ENCODE measurements at places on chromosomes 7 and 10. TPM values are rescaled to one million over a fixed set of nuclear protein-coding genes. Genes with fewer than 3 reads are reported as not detected.
A peak's percentile ranks its signal among the peaks of the same experiment; 100 is the strongest.

DNA sequence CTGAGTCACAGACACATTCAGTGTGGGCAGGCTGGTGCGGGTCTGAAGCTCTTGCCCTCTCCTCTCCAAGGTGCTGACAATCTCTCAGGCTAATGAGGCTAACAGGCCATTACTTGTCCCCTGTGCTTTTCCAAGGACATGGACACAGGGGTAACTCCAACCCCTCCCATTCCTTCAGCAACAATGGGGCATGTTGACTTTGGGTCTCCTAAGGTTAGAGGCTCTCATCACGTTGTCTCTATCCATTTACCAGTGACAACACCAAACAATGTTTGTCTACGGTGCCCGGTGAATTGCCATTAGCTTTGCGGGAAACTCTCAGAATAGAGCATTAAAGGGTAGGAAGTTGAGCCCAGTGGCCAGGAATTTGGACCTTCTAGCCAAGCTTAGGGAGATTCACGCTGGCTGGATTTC lies 101.6 kb upstream of the TNS3 start:
- DNase-seq, result no peak

DNA sequence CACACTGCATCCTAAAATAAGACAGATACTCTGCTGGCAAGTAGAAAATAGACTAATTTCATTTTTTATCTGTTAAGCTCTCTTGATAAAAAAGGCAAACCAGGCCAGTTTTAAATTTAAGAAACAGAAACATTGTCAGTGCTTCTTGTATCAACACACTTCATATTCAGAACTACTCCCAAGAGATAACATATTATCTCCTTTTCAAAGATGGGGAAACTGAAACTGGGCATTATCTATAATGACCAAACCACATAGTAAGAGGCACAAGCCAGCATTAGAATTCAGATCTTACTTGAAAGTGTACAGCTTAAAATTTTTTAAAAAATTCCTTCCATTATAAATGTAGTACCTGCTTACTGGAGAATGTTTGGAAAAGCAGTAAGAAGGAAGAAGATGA lies 14.7 kb downstream of the SRI start:
- DNase-seq, result no peak

The RASA4B gene
- 1.4 TPM for polyA plus RNA-seq

- peak; percentile 30 for DNase-seq
Observed at GRCh38 chr7:77727936-77728701, 31.9 kb downstream of the RSBN1L start.

GRCh38 chr7:150367677-150368095 lies 936 bp upstream of the REPIN1 start:
- peak; percentile 83 for DNase-seq

The STEAP1 gene
- polyA plus RNA-seq, result 21.0 TPM

DNA sequence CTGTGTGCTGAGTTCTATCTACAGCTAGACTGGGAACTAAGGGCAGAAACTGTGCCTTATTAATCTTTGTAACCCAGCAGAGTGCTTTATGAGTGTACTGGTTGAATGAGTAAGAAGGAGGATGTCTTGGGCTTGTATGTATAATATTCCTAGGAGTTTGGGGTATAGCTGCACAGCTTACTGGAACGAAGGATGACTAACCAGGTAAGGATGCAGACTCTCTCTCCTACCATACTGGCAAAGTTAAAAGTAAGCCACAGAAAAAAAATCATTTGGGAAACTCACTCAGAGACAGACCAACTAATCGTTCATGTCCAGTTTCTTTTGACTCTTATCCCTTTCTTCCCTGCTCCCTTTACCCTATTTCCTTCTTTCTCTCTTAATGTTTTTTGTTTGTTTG lies 1.4 kb upstream of the DHTKD1 start:
- DNase-seq, result no peak

DNA sequence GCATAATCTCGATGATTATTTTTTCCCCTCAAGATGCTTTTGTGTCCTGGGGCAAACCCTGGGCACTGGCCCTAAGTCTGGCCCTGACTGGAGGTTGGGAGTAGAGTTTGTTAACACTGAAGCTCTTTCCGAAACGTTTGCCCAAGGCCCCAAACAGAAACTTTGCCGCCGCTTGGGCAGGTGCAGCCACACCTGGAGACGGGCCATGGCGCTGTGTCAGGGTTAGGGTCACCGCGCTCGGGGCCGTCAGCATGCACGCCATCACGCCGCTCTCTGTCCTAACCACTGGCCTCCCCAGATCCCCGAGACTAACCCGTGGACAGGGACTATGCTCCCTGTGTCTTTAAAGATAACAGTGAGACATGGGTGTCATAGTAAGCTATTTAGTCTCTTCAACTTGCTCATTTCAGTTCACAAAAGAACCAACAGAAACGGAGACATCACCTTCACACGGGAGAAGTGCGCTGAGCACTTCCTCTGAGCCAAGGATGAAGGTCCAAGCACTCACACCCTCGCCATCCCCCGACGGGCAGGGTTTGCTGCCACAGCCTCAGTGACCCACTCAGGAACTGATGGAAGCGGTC lies 85.3 kb upstream of the DIP2C start:
- no peak for DNase-seq

DNA sequence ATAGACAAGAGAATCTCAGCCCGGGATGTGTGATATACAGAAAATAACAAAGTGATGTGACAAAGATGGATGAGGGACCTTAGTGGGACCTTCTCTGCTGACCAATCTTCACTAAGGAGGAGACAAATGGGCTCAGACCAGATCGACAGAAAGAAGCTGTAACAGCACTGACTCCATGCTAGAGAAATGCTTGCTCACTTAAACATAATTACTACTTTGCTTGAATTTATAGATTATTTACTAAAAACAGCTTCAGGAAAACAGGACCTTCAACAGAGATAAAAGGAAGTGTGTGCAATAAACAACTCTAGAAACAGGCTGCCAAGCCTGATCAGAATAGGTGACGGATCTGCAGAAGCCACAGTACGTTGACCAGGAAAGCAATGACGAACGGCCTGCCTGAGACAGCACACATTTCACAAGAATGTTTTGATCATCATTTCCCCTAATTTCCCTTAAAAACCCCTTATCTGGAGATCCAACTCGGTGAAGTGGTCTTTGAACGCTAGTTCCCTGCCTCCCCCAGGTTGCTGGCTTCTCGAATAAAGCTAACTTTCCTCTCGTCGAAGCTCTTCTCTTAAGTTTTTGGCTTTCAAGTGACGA lies 98.4 kb upstream of the STEAP1B start:
- DNase-seq, result no peak

GRCh38 chr10:133208466-133208865 lies 21.6 kb upstream of the UTF1 start:
- no peak for DNase-seq

GRCh38 chr7:76356823-76357222 lies 2.0 kb downstream of the YWHAG start:
- DNase-seq, result peak; percentile 66

The FAM180A gene
- not detected for polyA plus RNA-seq

GRCh38 chr7:29022291-29022988 lies 64.3 kb upstream of the TRIL start:
- DNase-seq, result no peak

The NUTM2E gene
- 0.22 TPM for polyA plus RNA-seq

GRCh38 chr7:46133072-46133471 lies 212.0 kb upstream of the IGFBP3 start:
- no peak for DNase-seq

- peak; percentile 40 for DNase-seq
Observed at GRCh38 chr10:31242902-31243301, 76.1 kb upstream of the ZEB1 start.

The AKR1C8 gene
- 0.10 TPM for polyA plus RNA-seq

- DNase-seq, result peak; percentile 47
Observed at GRCh38 chr10:50421026-50421719, 169.9 kb upstream of the ASAH2 start.

- no peak for DNase-seq
Observed at GRCh38 chr7:105270117-105270516, 118.6 kb downstream of the SRPK2 start.

GRCh38 chr10:33109788-33110469 lies 151.9 kb upstream of the ITGB1 start:
- DNase-seq, result no peak

The TET1 gene
- 0.45 TPM for polyA plus RNA-seq

DNA sequence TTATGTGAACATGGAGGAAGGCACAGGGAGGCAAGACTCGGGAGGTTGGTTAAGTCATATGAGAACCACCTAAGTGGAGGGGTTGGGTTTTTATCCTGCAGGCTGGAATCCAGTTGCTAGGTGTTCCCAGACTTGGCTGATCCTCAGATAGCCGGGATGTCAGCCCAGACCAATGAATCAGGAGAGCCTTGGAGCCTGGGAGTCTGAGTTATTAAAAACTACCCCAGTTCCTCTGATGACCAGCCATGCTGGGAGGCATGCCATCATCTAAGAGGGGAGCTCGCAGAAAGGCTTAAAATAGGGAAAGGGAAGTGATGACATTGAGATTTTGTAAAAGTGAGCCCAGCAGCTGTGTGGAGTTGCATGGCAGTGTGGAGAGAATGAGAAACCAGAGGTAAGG lies 238.1 kb downstream of the ZNF248 start:
- DNase-seq, result no peak

The ADAMTS14 gene
- 0.04 TPM for polyA plus RNA-seq

DNA sequence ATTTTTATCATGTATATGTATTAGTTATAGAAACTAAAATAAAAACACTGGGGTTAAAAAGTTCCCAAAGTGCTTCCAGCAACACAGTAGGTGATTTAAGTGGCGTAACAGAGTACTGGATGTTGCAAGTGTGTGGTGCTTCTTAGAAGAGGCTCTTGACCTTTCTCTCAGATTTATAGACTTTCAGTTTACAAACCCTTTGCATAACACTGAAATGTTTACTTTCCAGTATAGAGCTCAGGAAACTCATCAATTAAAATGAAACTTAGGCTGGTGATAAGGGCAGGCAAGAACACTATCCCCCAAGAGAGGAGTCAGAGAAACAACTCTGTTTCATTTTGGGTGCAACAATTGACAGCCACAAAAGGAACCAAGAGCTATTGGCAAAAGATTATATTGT lies 27.5 kb upstream of the SMC3 start:
- no peak for DNase-seq

- no peak for DNase-seq
Observed at GRCh38 chr7:69961436-69961835, 363.2 kb downstream of the AUTS2 start.

- no peak for DNase-seq
Observed at GRCh38 chr7:73626814-73627213, 2.5 kb upstream of the MLXIPL start.

DNA sequence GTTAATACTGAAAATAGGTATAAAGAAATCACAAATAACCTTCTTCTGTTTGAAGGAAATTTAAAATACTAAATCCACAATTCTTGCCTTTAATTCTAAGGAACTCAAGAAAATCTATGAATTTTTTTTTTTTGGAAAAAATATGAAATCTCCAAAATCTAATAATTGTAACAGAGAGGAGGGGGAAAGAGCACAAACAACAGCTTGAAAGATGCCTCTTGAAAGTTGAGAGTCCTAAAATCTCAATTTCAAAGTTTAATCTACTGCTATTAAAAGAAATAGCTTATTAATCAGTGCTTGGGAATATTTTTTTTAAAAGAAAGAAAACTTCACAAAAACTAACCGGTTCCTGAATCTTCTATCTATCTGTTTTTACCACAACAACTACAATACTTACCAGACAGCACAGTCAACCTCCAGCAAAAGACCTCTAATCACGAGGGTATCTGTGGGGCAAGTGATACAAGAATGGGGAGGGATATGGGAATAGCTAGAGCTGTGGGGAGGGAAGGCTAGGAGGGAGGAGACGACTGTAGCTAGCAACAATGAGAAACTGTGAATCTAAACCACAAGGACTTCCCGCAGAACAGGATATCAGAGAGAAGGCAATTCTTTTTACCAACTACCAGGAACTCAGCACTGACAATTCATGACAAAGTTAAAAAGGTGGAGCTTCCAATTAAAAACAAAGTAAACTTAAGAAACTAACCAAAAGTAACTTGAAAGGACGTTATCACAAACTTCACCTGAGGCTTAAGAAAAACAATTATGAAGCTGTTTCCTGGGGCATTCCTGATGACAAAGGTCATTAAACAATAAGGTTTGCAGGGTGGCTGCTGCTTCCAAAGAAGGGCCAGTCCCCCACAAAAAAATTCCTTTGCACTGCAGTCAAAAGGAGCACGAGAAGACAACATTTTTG lies at the start of gene USP54:
USP54 (minus strand) TSS at position 462 of the 919 bp plus-strand sequence. CDS start 15,684 bp downstream, outside the sequence.
- peak; percentile 28 for DNase-seq

- DNase-seq, result no peak
Observed at GRCh38 chr10:73093922-73094850, 2.5 kb downstream of the P4HA1 start.

DNA sequence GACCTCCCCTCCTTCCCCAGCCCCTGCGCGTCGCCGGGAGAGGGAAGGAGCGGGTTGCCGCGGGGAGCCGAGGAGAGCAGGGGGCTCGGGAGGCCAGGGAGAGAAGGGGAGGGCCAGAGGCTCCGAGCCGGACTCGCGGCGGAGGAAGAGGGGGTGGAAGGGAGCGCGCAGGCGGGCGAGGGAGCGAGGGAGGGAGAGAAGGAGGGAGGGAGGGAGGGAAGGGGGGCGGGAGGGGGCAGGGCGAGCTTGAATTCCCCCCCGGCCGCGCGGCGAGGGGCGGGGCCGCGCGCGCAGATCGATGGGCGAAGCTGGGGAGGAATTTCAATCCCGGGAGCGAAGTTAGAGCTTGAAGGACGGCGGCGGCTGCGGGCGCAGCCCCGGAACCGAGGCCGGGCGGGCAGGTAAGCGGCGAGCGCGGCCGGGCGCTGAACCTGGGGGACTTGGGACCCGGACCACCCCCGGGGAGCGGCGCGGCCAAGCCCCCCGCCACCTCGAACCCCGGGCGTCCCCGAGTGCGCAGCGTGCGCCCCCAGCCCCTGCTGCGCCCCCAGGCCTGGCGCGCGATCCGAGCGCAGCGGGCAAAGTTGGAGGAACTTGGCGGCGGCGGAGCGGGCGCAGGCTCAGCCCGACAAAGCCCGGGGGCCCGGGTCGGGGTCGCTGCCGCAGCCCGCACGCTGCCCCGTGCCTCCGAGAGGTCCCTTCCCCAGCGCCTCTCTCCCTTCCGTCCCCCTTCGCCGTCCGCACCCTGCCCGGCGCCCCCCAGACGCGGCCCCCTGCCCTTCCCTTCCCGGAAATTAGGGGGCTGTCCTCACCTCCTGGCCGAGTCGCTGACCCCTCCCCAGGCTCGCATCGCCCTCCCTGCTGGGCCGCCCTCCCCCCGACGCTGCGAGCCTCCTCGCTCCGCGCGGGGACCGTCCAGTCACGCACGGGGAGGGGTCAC lies at the start of gene ELFN1:
ELFN1 (plus strand) TSS at position 324 of the 940 bp plus-strand sequence. CDS start 74,320 bp downstream, outside the sequence.
- no peak for DNase-seq

The SLC16A12 gene
- polyA plus RNA-seq, result 0.19 TPM

The BAMBI gene
- polyA plus RNA-seq, result 23.2 TPM

The SLC35G1 gene
- polyA plus RNA-seq, result 12.9 TPM

The CYP26C1 gene
- polyA plus RNA-seq, result not detected

The AOC1 gene
- not detected for polyA plus RNA-seq

DNA sequence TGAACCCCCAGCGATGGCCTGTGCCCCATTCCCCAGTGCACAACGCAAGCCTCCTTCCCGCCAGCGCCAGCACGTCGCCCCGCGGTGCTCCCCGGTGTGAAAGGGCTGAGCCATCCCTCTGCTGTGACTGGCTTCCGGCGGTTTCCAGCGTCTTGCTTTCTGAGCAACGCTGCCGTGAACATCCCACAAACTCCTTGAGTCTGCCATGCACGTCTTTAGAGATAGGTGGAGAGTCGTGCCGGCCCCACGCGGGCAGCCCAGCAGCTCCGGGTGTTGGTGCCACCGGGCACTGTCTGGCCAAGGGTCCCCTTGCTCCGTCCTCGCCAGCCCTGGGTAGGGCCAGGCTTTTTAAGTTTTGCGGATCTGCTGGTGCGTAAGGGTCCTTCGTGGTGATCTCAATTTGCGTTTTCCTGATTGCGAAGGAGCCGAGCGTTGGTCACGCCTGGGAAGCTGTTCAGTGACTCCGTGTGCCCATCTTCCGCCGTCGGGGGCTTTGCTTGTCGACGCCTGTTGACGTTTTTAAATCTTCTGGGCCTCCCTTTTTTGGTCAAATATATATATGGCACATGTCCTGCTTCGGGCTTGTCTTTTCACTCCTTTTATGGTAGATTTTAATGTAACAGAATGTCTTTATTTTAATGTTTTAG lies 70.6 kb downstream of the FOXL3 start:
- no peak for DNase-seq
